ENCODE measurements at places on chromosomes 3 and 15. TPM values are rescaled to one million over a fixed set of nuclear protein-coding genes. Genes with fewer than 3 reads are reported as not detected.

- no peak for ATAC-seq
Measured at GRCh38 chr3:123344175-123344906, 104.5 kb downstream of the ADCY5 start.

DNA sequence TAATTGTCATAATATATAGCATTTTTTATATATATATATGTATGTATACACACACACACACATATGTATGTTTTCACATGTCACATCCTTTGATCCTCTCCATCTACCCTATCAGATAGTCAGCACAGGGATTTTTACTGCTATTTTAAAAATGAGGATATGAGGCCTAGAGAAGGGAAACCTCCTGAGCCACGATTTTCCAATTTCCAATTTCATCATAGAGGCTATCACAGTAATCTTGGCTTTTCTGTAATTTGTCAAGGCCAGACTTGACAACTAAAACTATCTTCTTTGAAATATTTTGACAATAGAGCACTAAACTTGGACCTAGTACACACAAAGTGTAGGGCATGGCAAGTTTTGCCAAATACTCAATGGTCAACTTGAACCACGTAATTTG, 42.5 kb downstream of the IL1RAP start:
- ATAC-seq, result no peak

Gene MYO5C
- total RNA-seq, result 19.7 TPM

Gene USP4
- 38.7 TPM for total RNA-seq

GRCh38 chr3:148833223-148833622, 5.6 kb downstream of the CPB1 start:
- no peak for ATAC-seq

GRCh38 chr15:25054943-25055342, 100.2 kb downstream of the SNRPN start:
- ATAC-seq, result no peak

Gene TNFAIP8L3
- total RNA-seq, result 7.3 TPM

DNA sequence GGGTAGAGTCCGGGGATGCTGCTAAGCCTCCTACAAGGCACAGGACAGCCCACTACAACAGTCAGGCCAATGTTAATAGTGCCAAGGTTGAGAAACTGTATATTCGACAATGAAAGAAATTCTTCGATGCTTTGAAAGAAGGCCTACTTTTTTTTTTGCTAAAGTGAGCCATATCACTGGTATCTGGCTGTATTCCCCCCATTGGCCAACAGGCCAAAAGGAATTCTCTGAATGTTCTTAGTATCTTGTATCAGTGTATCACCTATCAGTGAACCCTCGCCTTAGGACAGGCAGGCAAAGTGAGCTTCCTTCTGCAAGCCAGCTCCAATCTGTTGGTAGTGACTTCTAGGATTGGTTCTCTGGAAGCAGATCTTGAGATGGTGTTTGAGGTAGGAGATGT, 74.2 kb downstream of the SNTN start:
- ATAC-seq, result no peak

Gene CHRD
- total RNA-seq, result 0.84 TPM

Gene SCN5A
- total RNA-seq, result not detected

GRCh38 chr3:58528629-58529028, 8.4 kb downstream of the ACOX2 start:
- ATAC-seq, result no peak

- no peak for ATAC-seq
Measured at GRCh38 chr3:125054449-125055329, 1.1 kb downstream of the HEG1 start.
